Foreskin fibroblast (primary cell): ENCODE measurements at places on chromosomes 7 and 10.

DNA sequence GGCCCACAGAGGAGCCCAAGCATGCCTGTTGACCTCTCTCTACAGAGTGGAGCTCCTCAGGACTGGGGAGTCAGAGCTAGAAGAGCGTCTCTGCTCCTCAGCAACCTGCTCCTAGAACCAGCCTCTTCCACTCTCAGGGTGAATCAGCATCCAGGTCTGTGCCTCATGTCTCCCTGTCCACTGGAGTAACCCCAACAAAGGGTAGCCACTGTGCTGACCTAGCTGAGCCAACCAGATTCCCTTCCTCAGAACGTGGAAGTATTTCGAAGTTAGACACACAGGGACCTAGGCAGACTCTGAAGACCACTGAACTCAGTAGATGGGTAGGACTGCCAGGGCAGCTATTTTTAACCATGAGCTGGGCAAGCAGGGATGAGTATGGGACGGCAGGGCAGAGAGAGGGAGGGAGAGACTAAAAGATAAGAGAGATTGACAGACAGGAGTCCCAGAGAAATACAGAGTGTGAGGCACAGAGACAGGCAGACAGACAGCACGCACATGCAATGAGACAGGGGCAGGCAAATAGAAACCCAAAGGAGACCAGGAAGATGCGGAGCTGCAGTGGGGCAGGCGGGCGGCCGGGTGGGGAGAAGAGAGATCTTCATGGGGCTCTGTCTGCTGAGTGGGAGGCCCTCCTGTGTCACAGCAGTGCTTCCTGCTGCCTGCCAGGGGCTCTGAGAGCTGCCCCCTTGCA is 56.7 kb downstream of the OSBPL3 start:
- no peak for DNase-seq

DNA sequence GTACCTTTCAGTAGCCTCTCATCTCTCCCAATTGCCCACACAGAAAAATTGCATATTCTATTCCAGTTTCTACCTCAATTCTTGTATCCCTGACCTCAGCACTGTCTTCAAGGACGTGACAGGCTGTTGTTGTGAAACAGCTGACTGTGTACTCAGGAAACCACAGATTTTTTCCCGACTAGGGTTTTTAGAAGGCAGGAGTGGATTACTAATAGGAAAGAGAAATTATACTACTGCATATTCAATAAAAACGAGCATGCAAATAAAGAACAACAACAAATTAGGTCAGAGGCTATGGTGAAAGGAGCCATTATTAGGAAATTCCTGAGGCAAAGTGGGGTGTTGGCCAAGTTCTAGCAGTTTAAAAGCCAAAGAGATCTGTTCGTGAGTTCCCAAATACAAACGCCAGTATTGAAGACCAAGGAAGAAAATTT is 93.4 kb downstream of the DOCK4 start:
- DNase-seq, result peak; percentile 81

GRCh38 chr7:17913250-17913649 is 27.0 kb downstream of the SNX13 start:
- no peak for DNase-seq

- DNase-seq, result no peak
These were observed 67.2 kb upstream of the FAM204A start for GRCh38 chr10:118409295-118409694.

- DNase-seq, result no peak
These were observed 688 bp downstream of the PTN start for GRCh38 chr7:137342828-137343261.

DNA sequence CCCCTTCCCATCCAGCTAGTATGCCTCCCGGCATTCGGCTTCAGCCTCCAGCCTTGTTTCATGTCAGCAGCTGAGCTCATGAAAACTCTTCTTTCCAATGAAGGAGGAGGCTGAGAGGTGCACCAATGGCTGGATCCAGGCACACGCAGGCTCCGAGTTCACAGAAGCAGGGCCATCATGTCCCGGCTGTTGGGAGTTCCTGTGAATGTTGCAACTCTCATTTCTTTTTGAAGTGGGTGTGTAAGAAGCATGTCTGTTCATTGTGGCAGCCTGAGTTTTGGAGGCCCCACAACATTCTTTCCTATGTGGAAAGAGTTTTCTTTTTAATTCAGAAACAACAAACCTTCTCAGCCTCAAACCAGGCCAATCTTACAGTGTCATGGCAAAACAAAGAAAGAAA is 89.7 kb downstream of the PTPRE start:
- no peak for DNase-seq

- DNase-seq, result no peak
These were observed 28.2 kb upstream of the ADCYAP1R1 start for GRCh38 chr7:31023877-31024276.

DNA sequence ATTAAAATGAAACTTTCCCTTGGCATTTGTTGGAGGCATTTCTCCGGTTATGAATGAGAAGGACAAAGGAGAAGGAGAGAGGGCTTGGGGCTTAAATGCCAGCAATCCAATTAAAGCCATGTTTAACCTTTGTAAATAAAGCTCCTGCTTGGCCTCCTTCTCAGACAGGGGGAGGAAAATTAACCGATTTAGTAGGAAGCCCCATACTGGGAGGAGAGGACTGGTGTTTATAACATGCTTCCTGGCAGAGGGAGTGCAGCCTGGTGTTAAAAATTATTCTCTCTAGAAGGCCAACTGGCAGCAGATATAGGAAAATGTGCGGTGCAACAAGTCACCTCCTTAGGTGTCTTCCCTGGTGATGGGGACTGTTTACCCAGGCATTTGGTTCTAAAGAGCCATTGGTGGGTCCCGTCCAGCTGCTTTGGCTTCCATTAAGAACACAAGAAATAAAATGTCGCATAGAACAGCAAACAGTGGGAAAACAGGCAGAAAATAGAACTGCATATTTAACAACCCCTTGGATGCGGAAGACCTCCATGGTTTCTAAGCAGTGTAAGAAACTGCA is 846.5 kb downstream of the TYW1 start:
- DNase-seq, result no peak

DNA sequence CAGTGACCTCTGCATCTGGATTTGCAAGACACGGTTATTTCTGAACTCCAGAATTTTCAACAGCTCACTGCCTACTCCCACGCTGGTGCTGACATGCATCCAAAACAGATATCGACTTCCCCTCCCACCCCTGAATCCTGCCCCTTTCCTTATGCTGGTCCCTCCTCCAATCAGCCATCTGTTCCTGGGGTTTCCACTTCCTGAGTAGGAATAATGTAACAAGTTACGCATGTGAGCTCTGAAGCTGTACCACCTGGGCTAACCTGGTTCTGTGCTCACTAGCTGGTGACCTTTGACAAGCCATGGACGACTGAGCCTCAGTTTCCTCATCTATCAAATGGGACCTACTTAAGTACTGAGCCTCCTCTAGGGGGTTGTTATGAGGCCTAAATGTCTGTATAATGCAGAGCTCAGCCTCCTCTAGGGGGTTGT is 1.7 kb upstream of the NCAPG2 start:
- no peak for DNase-seq

GRCh38 chr7:108972004-108972403 is 402.3 kb downstream of the DNAJB9 start:
- DNase-seq, result no peak

GRCh38 chr10:114604357-114605130 is 53.5 kb downstream of the ABLIM1 start:
- no peak for DNase-seq

DNA sequence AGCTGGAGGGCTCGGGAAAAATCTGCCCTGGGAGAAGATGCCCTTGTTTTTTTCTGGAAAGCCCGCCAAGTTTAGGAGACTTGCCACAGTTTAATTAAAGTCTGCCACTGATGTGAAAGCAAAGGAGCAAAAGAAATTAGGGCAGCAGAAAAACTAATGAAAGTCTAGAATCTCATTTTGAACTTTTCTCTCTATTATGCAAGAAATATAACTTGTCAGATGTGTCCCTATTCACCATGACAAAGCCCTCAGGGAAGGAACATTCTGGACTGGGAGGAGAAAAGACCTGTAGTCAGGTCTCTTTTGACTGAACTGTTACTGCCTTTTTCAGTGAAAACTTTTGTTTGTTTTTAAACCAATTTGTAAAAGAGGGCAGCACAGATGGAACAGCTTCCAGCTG is 715.5 kb downstream of the SORCS3 start:
- no peak for DNase-seq

DNA sequence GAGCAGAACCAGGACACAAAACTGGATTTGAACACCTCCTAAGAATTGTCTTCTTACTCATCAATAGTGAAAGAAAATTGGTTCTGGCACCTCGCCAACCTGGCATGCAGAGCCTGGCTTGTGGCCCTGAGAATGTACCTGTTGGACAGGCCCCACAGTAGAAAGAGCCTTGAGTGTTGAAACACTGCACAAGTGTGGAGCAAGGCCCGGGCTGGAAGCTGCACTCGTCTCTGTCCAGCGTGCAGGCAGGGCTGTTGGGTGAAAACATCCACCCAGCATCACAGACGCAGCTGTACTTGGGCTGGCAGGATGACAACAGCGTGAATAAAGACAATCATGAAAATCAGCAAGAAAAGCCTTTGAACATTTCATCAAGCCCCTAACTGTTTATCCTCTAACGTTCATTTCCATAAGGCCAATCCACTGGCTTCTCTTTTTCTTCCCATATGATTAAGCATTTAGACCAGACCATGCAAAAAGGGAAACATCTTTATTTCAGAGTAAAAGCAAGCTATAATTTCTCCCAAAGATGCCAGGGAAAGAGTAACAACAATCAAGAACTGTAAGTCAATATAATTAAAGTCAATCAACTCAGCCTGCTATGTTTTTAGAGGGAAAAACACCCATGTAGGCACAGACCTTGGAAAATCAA is 15.6 kb downstream of the CUBN start:
- DNase-seq, result peak; percentile 90

DNA sequence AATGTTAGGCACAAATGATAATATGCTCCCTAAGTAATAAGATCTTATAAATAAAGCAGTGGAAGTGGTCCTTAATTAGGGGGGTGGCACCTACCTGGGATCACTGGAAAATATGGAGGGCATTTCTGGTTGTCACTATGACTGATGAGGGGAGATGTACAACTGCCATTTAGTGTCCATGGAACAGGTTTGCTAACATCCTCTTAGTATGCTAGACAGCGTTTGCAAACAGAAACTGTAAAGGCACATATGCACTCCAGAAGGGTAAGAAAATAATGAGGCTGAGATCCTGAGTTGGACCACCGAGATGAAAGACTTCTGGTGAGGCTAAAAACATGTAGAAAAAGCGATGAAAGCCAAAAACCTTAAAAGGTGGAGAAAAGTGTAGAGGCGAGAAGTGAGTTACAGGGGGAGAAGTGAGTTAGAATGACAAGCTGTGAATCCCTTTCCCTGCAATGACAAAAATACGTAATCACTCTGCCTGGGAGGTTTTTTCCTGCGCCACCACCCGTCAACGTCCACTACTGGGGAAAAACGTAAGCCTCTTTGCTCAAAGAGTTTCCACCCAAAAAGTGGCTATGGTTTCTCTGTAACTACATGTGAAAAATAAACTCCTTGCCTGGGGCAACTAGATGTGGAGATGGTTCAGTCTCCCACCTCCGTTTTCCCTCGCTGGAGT is 767 bp downstream of the KRIT1 start:
- DNase-seq, result no peak

DNA sequence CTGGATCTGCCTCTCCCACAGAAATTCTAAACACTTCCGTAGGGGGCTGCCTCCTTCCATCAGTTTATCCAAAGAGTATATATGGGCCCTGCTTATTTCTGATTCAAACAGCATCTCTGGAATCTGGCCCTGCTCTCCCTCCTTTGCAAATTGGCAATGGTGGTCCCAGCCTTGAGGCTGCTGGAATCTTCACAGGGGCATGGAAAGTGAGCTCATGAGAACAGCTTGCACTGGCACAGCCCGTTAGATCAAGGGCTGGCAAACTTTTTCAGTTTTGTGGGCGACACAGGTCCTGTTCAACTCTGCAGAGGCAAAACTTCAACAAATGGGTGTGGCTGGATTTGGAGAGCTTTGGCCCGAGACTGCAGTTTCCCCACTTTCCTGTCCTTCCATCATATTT is 526.9 kb downstream of the KCNMA1 start:
- DNase-seq, result no peak

DNA sequence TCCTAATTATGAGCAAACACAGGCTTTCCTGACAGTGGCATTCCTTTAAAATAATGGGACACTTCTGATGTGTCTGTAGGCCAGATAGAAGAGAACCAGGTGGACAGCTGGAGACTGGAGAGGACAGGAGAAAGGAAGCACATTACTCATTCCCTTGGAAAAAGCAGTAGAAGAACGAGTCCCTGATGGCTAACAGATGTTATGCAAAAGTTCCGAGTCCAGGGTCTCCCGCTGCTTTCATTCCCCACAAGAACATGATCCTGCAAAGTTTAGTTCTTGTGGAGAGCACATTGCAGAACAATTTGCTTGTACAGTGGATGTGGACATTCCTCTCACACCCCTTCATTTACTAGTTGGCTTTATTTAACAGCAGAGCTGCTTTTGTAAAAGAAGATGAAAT is 137.6 kb downstream of the GPAM start:
- DNase-seq, result no peak

DNA sequence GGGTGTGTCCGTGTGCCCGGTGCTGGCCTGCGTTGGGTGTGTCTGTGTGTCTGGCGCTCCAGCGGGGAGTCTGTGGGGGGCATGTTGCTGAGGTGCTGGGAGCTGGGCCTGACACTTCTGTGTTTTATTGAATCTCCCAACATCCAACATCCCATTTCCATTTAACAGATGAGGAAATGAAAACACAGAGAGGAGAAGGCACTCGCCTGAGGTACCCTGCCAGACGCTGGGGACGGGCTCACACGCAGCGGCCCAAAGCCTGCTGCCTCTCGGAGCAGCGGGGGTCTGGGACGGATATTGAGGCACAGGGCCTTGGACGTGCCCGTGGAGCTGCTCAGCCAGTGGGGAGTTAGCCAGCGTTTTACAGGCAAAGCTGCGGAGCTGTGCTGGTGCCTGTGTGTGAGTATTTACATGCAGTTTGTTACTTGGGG is 133.9 kb downstream of the DNAJB6 start:
- DNase-seq, result no peak

DNA sequence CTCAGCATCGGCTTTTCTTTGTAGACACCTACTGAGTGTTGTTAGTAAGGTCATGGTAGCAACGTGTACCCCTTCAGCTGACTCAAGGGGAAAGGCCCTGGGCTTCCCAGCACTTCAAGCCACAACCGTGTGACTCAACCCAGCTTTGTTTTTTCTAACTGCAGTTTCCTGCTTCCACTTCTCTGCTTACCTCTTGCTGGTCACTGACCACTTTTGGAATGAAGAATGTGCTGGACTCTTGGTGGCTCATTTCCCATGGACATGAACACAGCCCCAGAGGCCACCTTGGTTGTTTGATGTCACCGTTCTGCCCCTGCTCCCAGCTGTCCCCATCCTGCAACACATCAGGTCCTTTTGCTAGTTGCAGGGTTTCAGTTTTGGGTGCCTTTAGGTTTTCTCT is 69.5 kb upstream of the ZNF438 start:
- DNase-seq, result peak; percentile 88

DNA sequence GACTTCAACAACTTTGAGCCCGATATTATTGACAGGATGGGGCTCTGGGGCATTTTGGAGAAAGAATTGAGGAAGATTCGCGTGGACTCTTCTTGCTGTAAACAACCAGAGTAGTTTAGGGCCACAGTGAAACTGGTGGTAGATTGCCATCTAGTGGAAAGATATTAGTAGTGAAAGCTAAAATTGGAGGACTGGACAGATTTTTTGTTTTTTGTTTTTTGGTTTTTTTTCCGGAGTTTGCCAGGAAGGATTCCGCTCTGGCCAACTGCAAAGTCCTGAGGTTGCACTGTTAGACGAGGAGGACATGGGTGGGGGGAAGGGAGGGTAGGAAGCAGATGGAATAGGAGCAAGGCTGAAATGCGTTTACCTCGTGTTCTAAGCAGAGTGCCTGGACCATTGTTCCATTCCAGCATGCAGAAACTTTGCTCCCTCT is 11.7 kb downstream of the NOBOX start:
- peak; percentile 9 for DNase-seq
